ENCODE measurements at places on chromosomes 16 and 17. TPM values are rescaled to one million over a fixed set of nuclear protein-coding genes. Genes with fewer than 3 reads are reported as not detected.

The PDILT gene
- total RNA-seq = not detected

The ST6GALNAC1 gene
- total RNA-seq = 16.9 TPM

The KLHL10 gene
- total RNA-seq = 0.32 TPM

The NPIPA5 gene
- 5.1 TPM for total RNA-seq

The SPNS2 gene
- 33.9 TPM for total RNA-seq

The DLX3 gene
- 4.0 TPM for total RNA-seq

The MYL4 gene
- total RNA-seq = not detected

The TNP2 gene
- not detected for total RNA-seq

Measured in esophagus mucosa (tissue), 1 donor.